T-helper 17 cell (primary cell): ENCODE measurements at places on chromosomes 1 and 21. TPM values are rescaled to one million over a fixed set of nuclear protein-coding genes. Genes with fewer than 3 reads are reported as not detected.

The CFH gene
- 23.1 TPM for total RNA-seq

The KIF21B gene
- 87.7 TPM for total RNA-seq

The OR2G6 gene
- not detected for total RNA-seq

The MXRA8 gene
- total RNA-seq, result 1.0 TPM

The FAM72C gene
- total RNA-seq, result not detected

The MMEL1 gene
- 3.8 TPM for total RNA-seq

The DCST2 gene
- 0.94 TPM for total RNA-seq

The FNDC10 gene
- total RNA-seq, result 3.3 TPM

The GBP7 gene
- total RNA-seq, result not detected

The PKP1 gene
- total RNA-seq, result not detected

The PPIAL4G gene
- 0.08 TPM for total RNA-seq

The TMEM240 gene
- total RNA-seq, result 0.44 TPM

The GREM2 gene
- total RNA-seq, result 8.5 TPM

The SETD4 gene
- 16.5 TPM for total RNA-seq

The OR14K1 gene
- not detected for total RNA-seq

The CFAP141 gene
- not detected for total RNA-seq

The CASZ1 gene
- total RNA-seq, result 20.8 TPM
